ENCODE measurements at places on chromosomes 2 and 18. TPM values are rescaled to one million over a fixed set of nuclear protein-coding genes. Genes with fewer than 3 reads are reported as not detected.

Gene TUBA4B
- polyA plus RNA-seq, result not detected

- H3K36me3 ChIP-seq, result no peaks in the 10 kb centered on the region
- no peaks in the 10 kb centered on the region for H3K27me3 ChIP-seq
- no peaks in the 10 kb centered on the region for H3K4me1 ChIP-seq
- DNase-seq, result no peak
- H3K27ac ChIP-seq, result no peak overlapping the region
These were observed 59.5 kb downstream of the IRS1 start for GRCh38 chr2:226740039-226740648.

Gene ASB18
- polyA plus RNA-seq, result not detected

- no peak for DNase-seq
- H3K4me3 ChIP-seq, result no peak overlapping the region
- no peak overlapping the region for H3K27ac ChIP-seq
These were observed 223.1 kb downstream of the CALCRL start for GRCh38 chr2:187224989-187225388.

GRCh38 chr2:226514895-226515294 is 284.7 kb downstream of the IRS1 start:
- H3K4me3 ChIP-seq, result no peak overlapping the region
- H3K36me3 ChIP-seq, result no peaks in the 10 kb centered on the region
- no peak for DNase-seq
- no peaks in the 10 kb centered on the region for H3K27me3 ChIP-seq
- no peak overlapping the region for H3K27ac ChIP-seq

DNA sequence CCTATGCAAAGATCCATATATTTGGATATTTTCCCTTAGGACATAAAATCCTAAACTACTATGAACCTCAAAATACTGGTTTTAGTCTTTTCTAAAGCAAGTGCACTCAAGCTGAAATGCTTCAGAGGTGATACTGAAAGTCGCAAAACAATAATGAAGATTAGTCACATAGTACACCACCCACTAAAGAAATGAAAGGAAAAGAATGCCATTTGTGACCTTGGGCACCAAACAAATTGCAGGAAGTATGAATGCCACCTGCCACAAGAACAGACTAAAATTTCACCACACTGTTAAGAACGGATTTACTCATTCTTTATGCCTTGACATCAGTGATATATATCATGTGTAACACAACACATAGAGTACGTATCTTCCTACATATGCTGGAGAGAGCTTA is 161.5 kb downstream of the ZNF521 start:
- no peak for DNase-seq
- no peaks in the 10 kb centered on the region for H3K4me1 ChIP-seq

GRCh38 chr2:25885933-25886332 is 7.6 kb upstream of the ASXL2 start:
- no peak for DNase-seq
- H3K4me1 ChIP-seq, result no peaks in the 10 kb centered on the region
- H3K4me3 ChIP-seq, result no peak overlapping the region
- no peaks in the 10 kb centered on the region for H3K36me3 ChIP-seq
- H3K27ac ChIP-seq, result no peak overlapping the region

Gene CCDC178
- polyA plus RNA-seq, result not detected

GRCh38 chr18:9092665-9093064 is 9.8 kb upstream of the NDUFV2 start:
- peaks cover 27% of the 10 kb centered on the region for H3K4me1 ChIP-seq
- H3K36me3 ChIP-seq, result no peaks in the 10 kb centered on the region
- H3K27me3 ChIP-seq, result no peaks in the 10 kb centered on the region
- no peak overlapping the region for H3K27ac ChIP-seq

GRCh38 chr18:41170346-41170745 is 784.7 kb upstream of the PIK3C3 start:
- DNase-seq, result no peak
- no peaks in the 10 kb centered on the region for H3K36me3 ChIP-seq
- no peaks in the 10 kb centered on the region for H3K27me3 ChIP-seq
- H3K27ac ChIP-seq, result no peak overlapping the region
- no peaks in the 10 kb centered on the region for H3K4me1 ChIP-seq

DNA sequence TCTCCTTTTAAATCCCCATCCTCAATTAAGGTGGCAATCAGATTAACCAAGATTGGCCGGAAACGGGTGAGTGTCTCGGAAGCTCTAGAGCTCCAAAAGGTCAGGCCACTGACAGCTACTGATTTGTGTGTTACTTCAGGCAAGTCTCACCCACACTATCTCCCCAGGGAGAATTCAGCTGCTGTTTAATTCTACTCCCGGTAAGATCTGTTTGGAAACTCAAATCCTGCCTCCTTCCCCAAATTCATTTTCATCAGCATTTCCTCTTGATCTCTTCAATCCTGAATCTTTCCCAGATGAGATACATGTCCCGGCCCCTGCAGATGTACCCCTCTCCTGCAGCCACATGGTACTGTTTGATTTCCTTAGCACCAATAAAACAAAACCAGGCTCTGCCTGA is 34.9 kb downstream of the EFR3B start:
- H3K4me1 ChIP-seq, result no peaks in the 10 kb centered on the region
- H3K27me3 ChIP-seq, result no peaks in the 10 kb centered on the region
- no peak overlapping the region for H3K27ac ChIP-seq
- no peak for DNase-seq
- no peak overlapping the region for H3K4me3 ChIP-seq

- no peak overlapping the region for H3K27ac ChIP-seq
- no peaks in the 10 kb centered on the region for H3K27me3 ChIP-seq
- no peaks in the 10 kb centered on the region for H3K4me1 ChIP-seq
These were observed 367.0 kb upstream of the RAB12 start for GRCh38 chr18:8242151-8242696.

- no peaks in the 10 kb centered on the region for H3K27me3 ChIP-seq
- no peak for DNase-seq
- H3K27ac ChIP-seq, result no peak overlapping the region
- H3K36me3 ChIP-seq, result no peaks in the 10 kb centered on the region
These were observed 152.3 kb downstream of the MYO5B start for GRCh38 chr18:50042611-50043010.

DNA sequence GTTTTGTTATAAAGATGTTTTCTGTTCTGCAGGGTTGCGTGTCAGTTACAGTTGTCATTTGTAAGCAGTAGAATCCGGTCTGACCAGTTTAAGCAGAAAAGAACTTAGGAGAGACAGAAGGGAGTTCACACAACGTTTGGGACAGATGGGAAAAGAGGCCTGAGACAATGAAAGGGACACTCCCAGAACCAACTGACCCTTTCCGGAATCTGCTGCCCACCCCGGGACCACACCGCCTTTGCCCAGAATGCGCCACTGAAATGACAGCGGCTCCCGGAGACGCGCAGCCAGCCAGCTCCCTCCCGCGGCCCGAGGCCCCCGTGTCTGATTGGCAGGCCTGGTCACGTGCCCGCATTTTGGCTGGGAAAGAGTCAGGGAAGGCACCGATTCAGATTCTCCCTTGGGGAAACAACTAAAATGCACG is 244.6 kb downstream of the BCL2 start:
- H3K4me1 ChIP-seq, result no peaks in the 10 kb centered on the region
- DNase-seq, result peak; percentile 19
- no peaks in the 10 kb centered on the region for H3K36me3 ChIP-seq
- no peak overlapping the region for H3K27ac ChIP-seq

GRCh38 chr2:206855585-206856433 is 83.5 kb upstream of the CPO start:
- H3K27ac ChIP-seq, result no peak overlapping the region
- peaks cover 7% of the 10 kb centered on the region for H3K4me1 ChIP-seq
- H3K27me3 ChIP-seq, result no peaks in the 10 kb centered on the region
- no peak for DNase-seq
- H3K36me3 ChIP-seq, result no peaks in the 10 kb centered on the region
- no peak overlapping the region for H3K4me3 ChIP-seq

Gene MAB21L4
- polyA plus RNA-seq, result not detected

GRCh38 chr2:240277807-240278522 is 137.5 kb upstream of the OTOS start:
- H3K27ac ChIP-seq, result no peak overlapping the region
- H3K4me3 ChIP-seq, result no peak overlapping the region
- no peaks in the 10 kb centered on the region for H3K36me3 ChIP-seq
- no peaks in the 10 kb centered on the region for H3K27me3 ChIP-seq
- DNase-seq, result no peak
- H3K4me1 ChIP-seq, result no peaks in the 10 kb centered on the region

Gene COL4A4
- 0.08 TPM for polyA plus RNA-seq

- no peak overlapping the region for H3K27ac ChIP-seq
- DNase-seq, result no peak
- H3K4me3 ChIP-seq, result no peak overlapping the region
- H3K4me1 ChIP-seq, result no peaks in the 10 kb centered on the region
- H3K27me3 ChIP-seq, result no peaks in the 10 kb centered on the region
These were observed 89.1 kb downstream of the RAD51AP2 start for GRCh38 chr2:17429130-17429529.

- H3K36me3 ChIP-seq, result no peaks in the 10 kb centered on the region
- H3K27me3 ChIP-seq, result no peaks in the 10 kb centered on the region
- H3K4me3 ChIP-seq, result no peak overlapping the region
- H3K27ac ChIP-seq, result no peak overlapping the region
- DNase-seq, result no peak
These were observed 130.8 kb downstream of the ZNF236 start for GRCh38 chr18:76953156-76953555.

Gene DIS3L2
- 17.9 TPM for polyA plus RNA-seq

Gene NIFK
- polyA plus RNA-seq, result 75.8 TPM

Gene ANKRD62
- not detected for polyA plus RNA-seq

Gene CDK15
- polyA plus RNA-seq, result not detected

Gene CCBE1
- polyA plus RNA-seq, result not detected

DNA sequence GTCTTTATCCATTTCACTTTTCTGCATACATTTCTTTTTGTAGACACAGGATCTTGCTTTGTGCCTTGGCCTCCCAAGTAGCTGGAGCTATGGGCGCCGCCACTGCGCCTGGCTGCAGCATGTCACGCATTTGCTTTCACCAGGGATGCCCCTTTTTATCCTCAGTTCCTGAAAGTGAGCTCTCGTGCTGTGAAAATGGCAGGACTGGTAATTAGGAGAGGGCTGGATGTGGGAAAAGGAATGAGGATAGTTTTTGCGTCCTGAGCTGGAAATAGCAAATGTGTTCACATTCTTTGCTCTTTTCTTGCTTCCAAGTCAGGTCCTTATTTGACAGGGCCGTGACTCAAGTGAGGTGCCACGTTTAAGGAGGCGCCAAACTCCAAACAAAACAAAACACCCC is 104.6 kb downstream of the LDLRAD4 start:
- H3K27ac ChIP-seq, result no peak overlapping the region
- H3K4me3 ChIP-seq, result no peak overlapping the region
- H3K36me3 ChIP-seq, result no peaks in the 10 kb centered on the region
- H3K27me3 ChIP-seq, result no peaks in the 10 kb centered on the region

DNA sequence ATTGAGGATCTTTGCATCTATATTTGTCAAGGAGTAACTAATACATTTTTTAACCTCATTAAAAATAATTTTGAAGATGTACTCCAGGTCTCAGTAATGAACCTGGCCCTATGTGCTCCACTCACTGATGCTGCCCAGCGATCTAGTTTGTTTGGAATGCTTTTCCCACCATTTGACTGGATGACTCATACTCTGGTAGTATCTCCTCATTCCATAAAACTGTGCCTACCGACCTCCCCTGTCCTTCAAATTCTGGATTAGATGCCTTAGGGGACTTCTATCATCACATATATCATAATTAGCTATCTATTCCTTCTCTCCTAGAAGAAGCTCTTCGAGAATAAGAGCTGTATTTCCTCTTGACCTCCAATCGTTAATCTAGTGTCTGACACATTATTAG is 83.8 kb downstream of the FAM117B start:
- H3K27ac ChIP-seq, result no peak overlapping the region
- peaks cover 16% of the 10 kb centered on the region for H3K4me1 ChIP-seq
- no peaks in the 10 kb centered on the region for H3K27me3 ChIP-seq
- H3K36me3 ChIP-seq, result no peaks in the 10 kb centered on the region
- no peak overlapping the region for H3K4me3 ChIP-seq

DNA sequence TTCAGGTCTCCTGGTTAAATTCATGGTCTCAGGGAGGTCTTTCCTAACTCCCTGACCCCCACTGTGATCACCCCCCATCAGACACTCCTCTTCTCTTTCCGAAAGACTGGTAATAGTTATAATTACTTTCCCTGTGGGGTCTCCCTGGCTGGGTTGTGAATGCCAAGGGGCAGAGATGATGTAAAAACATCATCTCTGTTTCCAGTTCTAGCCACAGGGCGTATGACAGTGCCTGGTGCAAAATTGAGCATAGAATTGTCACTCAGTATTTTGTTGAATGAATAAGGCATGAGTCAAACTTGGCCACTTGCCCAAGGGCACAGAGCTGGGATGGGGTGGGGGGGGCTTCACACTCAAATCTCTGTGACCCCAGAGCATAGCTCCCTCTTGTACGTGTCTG is 65.2 kb downstream of the LTBP1 start:
- H3K27ac ChIP-seq, result no peak overlapping the region
- no peak overlapping the region for H3K4me3 ChIP-seq
- H3K4me1 ChIP-seq, result no peaks in the 10 kb centered on the region
- no peaks in the 10 kb centered on the region for H3K36me3 ChIP-seq

Gene ELOA2
- not detected for polyA plus RNA-seq

- no peaks in the 10 kb centered on the region for H3K4me1 ChIP-seq
- DNase-seq, result no peak
- no peak overlapping the region for H3K27ac ChIP-seq
- no peak overlapping the region for H3K4me3 ChIP-seq
- no peaks in the 10 kb centered on the region for H3K36me3 ChIP-seq
- H3K27me3 ChIP-seq, result no peaks in the 10 kb centered on the region
These were observed 1.6 kb upstream of the SLC5A7 start for GRCh38 chr2:107984707-107985106.

Gene TMEM247
- not detected for polyA plus RNA-seq

DNA sequence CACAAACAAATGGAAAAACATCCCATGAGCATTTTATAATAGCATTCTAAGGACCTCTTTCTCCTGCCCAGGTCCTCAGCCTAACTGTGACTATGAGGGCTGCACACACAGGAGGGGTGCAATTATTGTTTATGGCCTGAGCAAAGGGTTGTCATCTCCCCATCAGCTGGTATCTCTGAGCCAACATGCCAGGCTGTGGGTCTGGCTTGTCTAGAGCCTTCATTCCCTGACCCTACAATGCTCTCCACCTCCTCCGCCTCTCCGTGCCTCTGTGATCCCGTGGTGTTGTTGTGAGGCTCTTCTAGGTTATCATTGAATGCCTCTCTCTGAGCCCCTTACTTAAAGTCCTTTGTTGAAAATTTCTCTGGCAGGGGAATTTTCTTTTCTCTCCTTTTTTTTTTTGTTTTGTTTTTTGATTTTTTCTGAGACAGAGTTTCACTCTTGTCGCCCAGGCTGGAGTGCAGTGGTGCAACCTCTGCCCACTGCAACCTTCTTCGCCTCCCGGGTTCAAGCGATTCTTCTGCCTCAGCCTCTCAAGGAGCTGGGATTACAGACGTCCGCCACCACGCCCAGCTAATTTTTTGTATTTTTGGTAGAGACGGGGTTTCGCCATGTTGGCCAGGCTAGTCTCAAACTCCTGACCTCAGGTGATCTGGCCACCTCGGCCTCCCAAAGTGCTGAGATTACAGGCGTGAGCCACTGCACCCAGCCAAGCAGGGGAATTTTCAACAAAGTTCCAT is 126.4 kb downstream of the SMAD7 start:
- no peaks in the 10 kb centered on the region for H3K27me3 ChIP-seq
- no peak overlapping the region for H3K27ac ChIP-seq
- H3K4me3 ChIP-seq, result no peak overlapping the region

GRCh38 chr2:181357979-181358378 is 99.2 kb upstream of the ITGA4 start:
- no peaks in the 10 kb centered on the region for H3K4me1 ChIP-seq
- H3K27ac ChIP-seq, result no peak overlapping the region
- no peak for DNase-seq
- no peaks in the 10 kb centered on the region for H3K36me3 ChIP-seq

Data from naive thymus-derived CD4-positive, alpha-beta T cell (primary cell).